ENCODE measurements at places on chromosomes 2 and 18. TPM values are rescaled to one million over a fixed set of nuclear protein-coding genes. Genes with fewer than 3 reads are reported as not detected.

PARD3B gene
- total RNA-seq, result 0.76 TPM

SNTG2 gene
- total RNA-seq, result 1.6 TPM

ACMSD gene
- total RNA-seq, result not detected

- no peak for DNase-seq
Measured at GRCh38 chr18:26473672-26474071, 74.7 kb downstream of the KCTD1 start.

- DNase-seq, result no peak
Measured at GRCh38 chr2:176072951-176073904, 10.5 kb downstream of the EVX2 start.

DNA sequence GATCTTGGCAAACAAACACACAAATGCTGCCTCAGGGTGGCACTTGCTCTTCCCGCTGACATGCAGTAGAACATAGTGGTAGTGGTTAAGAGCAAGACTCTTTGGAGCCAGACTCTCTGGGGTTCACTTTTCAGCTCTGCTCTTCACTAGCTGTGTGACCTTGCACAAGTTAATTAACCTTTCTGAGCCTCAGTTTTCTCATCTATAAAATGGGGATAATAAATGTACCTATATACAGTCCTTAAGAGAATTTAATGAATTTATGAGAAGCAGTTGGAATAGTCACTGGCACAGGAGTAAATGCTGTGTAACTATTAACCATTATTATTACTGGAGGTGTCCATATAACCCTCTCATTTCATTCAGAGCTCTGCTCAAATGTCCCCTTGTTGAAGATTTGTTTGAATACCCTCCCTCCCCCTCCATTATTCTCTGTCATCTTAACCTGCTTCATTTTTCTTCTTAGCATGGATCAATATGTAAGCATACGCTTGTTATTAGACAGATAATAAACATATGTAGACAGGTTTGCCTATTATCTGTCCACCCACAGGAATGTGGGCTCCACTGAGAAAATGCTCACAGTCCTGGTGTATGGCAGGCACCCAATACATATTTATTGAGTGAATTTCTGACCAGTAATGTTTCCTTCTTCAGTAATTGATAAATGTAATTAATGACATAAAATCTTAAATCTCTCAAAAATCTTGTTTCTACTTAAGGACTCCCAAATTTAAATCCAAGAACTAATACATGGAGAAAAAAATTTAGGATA, 64.5 kb downstream of the TSPYL6 start:
- no peak for DNase-seq

- no peak for DNase-seq
Measured at GRCh38 chr2:72533765-72534164, 292.1 kb downstream of the EXOC6B start.

DNA sequence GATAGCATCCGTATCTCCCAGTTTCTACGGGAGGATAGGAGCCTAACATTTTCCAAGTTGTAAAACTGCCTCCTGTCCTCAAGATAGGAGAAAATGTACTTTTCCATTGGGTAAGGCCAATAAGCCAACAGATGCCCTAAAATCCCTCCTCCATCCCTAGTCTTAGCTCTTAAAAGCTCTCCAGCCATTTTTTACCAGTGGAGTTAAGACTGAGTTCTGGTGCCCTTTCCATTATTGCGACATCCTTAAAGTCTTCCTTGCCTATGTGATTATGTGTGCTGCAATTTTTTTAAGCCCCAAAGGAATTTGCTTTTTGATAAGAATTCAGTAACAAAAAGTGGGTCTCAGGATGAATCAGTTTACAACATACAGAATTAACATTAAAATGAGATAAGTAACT, 33.0 kb downstream of the LINC00305 start:
- no peak for DNase-seq

KLF11 gene
- total RNA-seq, result 6.8 TPM

ATP6V1B1 gene
- not detected for total RNA-seq

GALNT3 gene
- 5.8 TPM for total RNA-seq

DNA sequence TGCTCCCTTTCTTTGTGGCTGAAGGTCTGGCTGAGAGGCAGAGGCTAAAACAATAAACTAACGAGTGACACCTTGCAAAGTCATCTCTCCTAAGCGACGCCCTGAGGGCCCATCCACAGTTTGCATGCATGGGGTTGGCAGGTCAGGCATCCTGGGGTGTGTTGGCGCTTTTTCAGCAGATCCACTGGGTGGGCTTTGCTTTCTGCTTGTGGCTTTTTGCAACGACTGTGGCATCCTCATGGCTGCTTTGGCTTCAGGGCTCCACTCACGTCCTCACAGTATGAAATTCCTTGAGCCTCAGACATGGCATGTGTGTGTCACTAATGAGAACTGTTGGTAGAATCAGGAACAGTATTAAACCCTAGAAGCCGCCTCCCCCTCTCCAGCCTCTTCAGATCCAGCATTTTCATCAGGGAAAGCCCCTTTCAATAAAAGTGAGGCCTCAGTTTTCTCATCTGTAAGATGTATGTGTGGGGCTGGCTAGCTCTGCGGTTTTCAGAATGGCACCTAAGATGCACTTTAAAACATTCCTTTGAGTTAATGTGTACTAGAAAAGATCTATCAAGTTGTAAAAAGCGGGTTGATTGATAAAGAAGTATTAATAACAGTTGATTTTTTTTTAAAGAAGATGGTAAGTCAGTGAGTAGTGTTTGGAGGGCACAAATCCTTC, 72.5 kb downstream of the SH3BP4 start:
- no peak for DNase-seq

DPYSL5 gene
- total RNA-seq, result not detected

- no peak for DNase-seq
Measured at GRCh38 chr2:112824694-112825085, 11.9 kb downstream of the IL1B start.

ZSWIM2 gene
- total RNA-seq, result not detected

DNA sequence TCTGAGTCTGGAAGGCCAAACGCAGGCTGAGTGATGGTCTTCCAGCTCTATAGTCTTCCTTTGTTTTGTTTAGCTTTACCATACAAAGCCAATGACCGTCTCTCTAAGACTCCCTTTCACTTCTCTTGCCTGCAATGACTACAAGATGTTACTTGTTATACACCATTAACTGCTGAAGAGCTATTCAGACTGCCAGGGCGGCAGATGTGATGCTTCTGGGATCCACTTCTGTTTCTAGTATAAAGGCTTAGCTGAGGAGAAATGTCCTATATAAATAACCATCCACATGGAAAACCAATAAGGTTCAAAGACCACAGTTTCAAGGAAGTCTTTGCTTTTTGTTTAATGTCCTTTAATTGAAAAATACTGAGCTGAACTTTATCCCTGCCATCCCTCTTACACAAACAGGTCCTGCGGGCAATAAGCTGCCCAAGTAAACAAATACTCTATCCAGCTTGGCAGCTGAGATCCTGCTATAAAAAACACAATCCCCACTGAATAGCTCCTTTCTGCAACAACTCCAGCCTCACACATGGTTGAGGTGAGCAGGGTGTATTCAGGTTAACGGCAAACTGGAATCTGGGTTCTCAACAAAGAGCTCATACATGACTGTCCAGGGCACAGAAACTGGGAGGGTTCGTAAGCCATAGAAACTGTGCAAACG, 124.6 kb downstream of the VIT start:
- DNase-seq, result no peak

DPP4 gene
- total RNA-seq, result 158 TPM

DNA sequence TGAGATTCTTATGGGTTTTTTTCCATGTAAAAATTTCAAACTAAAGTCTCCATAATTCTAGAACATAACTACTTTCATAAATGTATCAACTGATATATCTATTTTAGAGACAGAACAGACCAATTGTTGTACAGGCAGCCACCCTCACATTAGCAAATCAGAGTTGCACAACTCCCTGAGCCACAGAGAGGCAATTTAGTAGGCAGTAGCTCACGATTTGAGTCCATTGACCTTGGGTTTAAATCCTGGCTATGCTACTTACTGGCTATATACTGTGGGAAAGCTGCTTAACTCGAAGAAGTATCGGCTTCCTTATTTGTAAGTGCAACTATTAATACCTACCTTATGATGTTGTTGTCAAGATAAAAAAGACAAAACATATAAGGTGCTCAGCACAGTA, 16.2 kb downstream of the MTIF2 start:
- no peak for DNase-seq

TEKT4 gene
- not detected for total RNA-seq

All from activated CD8-positive, alpha-beta T cell treated with anti-CD3 and anti-CD28 coated beads, Interleukin-2, amount 10 ng/mL, durations not matched to agents 7 days and 5 days (primary cell).